ENCODE measurements at places on chromosomes 1 and 21. TPM values are rescaled to one million over a fixed set of nuclear protein-coding genes. Genes with fewer than 3 reads are reported as not detected.
A peak's percentile ranks its signal among the peaks of the same experiment; 100 is the strongest.

GRCh38 chr1:119840745-119841144 lies 29.5 kb upstream of the REG4 start:
- no peak for DNase-seq

- no peak for DNase-seq
Measured at GRCh38 chr1:98030483-98030882, 109.6 kb upstream of the DPYD start.

GRCh38 chr1:204373911-204374310 lies 14.2 kb upstream of the PLEKHA6 start:
- DNase-seq, result no peak

Gene CYP4X1
- 3.1 TPM for polyA plus RNA-seq

Gene SPAG17
- 2.0 TPM for polyA plus RNA-seq

DNA sequence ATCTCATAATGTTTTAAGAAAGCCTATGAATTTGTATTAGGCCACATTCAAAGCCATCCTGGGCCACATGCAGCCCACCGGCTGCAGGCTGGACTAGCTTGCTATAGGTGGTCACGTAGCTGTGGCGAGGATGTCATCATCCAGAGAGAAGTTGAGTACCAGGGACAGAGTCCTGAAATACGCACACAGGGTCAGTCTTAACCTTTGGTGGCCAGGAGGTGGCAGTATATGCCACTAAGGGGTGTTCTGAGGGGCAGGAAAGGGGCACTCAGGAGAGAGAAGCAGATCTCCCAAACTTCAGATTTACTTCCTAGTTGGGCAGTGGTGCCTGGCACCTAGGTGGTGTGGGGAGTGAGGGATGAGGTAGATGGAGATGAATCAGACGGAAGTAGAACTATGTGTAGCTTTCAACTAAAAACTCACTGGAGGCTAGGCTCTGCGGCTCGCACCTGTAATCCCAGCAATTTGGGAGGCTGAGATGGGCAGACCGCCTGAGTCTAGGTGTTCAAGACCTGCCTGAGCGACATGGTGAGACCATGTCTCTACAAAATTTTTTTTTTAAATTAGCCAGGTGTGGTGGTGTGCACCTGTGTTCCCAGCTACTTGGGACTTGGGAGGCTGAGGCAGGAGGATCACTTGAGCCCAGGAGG lies 16.3 kb upstream of the CDK18 start:
- peak; percentile 69 for DNase-seq

GRCh38 chr1:239228451-239228850 lies 157.9 kb upstream of the CHRM3 start:
- no peak for DNase-seq

Gene AK2
- 129 TPM for polyA plus RNA-seq

- DNase-seq, result no peak
Measured at GRCh38 chr1:176799327-176799726, 336.4 kb downstream of the PAPPA2 start.

Gene EPS8L3
- polyA plus RNA-seq, result not detected

Gene RIPK4
- polyA plus RNA-seq, result 0.16 TPM

DNA sequence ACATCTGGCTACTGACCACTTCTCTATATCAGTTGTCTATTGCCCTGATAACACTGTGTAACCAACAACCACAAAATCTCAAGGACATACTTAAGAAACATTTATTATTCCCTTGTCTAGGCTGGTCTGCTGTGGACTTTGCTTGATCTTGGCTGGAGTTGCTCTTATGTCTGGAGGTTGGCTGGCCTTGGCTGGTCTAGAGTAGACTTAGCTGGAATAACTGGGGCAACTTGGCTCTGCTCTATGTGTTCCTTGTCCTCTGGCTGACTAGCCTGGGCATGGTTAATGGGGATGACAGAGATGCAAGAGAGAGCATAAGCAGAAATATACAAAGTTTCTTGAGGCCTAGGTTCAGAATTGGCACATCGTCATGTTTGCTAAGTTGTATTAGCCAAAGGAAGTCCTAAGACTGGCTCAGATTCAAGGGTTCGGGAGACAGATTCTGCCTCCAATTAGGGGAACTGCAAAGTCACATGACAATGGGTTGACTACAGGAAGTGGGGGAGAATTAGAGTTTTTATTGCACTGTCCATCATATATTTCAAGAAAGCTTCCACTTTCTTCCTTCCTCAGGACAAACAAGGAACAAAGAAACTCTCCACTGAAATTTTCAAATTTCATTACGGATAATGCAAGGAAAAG lies 61.4 kb upstream of the HMCN1 start:
- peak; percentile 72 for DNase-seq

- DNase-seq, result no peak
Measured at GRCh38 chr1:5598824-5599395, 393.3 kb downstream of the NPHP4 start.

- no peak for DNase-seq
Measured at GRCh38 chr1:117335376-117336086, 31.7 kb upstream of the MAN1A2 start.

Gene LRRIQ3
- 0.68 TPM for polyA plus RNA-seq

GRCh38 chr21:45818904-45819285 lies 162.7 kb upstream of the COL6A1 start:
- peak; percentile 36 for DNase-seq

DNA sequence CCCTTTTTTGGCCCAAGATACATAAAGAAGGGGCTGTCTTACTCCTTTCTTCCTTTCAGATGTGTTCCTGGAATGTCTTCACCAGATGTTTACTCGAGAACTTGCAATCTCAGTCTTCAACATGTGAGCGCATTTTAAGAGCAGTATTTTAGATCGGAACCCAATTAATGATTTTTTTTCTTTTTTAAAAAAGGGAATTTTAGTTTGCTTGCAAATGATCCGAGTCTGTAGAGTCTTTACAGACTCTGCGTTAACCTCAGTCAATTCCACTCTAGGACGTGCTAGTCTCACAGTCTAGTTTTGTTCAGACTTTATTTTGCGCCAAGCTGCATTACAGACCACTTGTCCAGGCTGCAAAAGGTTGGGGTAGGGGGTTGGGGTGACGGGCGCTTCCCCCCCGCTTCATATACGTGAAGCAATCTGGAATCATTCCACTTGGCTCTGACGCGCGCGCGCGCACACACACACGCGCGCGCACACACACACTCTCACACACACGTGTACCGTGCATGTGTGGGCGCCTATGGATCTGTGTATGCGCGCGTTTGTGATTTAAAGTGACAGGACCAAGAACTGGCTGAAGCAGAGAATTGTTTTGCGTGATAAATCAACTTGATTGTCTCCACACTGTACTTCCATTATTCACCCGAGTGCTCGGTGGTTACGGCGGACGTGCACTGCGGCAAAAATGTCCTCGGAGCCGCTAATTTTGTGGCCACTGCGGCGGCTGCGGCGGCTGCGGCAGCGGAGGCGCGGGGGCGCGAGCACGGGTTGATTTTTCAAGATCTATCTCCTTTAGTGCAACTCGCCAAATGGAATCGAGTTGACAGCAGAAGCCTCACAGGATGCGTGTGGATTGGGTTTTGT lies 25.6 kb upstream of the NFIA start:
- DNase-seq, result peak; percentile 95

DNA sequence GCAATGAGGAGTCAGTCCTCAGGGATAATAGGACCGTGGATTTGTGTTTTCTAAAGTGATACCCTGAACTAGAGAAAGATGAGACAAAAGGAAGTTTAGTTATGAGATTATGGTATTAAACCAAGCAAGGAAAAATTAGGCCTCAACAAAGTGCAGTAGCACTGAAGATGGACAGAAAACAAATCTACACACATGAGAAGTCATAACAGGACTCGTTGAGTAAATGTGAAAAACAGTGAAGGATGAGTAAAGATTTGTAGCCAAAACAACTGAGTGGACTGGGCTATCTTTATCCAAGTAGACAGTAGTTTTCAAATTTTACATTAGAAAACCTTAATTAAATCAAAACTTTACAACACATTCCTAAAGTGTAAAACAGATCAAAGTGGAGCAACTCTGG lies 15.0 kb downstream of the EPRS1 start:
- DNase-seq, result no peak

Gene SOAT1
- polyA plus RNA-seq, result 10.1 TPM

Gene SPATA6
- polyA plus RNA-seq, result 9.0 TPM

DNA sequence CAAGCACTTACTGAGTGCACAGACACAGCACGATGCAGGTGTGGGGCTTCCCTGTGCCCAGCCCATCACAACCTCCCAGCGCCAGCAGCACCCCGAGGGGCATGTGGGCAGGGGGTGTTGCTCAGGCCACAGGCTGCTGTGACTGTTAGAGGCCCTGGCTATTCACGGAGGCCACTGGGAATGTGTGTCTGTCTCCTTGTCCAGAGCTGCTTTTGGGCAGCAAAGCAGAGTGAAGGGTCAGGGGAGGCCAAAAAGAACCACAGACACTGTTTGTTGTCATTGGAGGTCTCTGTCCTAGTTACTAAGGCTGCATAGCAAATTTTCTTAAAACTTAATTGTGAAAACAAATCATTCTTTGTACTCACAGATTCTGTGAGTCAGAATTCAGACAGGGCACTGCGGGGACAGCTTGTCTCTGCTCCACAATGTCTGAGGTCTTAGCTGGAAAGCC lies 49.6 kb downstream of the TNFRSF8 start:
- DNase-seq, result no peak

- DNase-seq, result no peak
Measured at GRCh38 chr1:51719146-51719545, 102.3 kb downstream of the OSBPL9 start.

- DNase-seq, result no peak
Measured at GRCh38 chr1:50615036-50615750, 191.9 kb upstream of the DMRTA2 start.

Gene PTGER3
- 0.19 TPM for polyA plus RNA-seq

Gene DNAI4
- 2.7 TPM for polyA plus RNA-seq

Gene MX2
- 1.9 TPM for polyA plus RNA-seq

DNA sequence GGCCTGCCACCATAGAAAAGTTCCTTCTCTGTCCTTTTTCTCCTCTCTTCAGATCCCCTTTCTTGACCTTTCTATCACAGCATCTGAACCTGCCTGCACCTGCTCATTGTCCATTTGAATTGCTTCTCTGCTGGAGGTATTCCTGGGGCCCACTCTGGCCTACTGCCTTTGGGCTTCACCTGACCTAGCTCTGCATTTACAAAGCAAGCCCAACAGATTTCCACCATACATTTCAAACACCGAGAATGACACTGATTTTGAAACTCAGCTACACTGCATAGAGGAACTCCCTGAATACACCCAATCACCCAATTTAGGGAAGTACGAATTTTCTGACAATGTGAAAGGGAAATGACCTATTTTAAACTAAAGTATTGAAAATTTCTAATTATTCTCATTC lies 284.5 kb upstream of the USP25 start:
- DNase-seq, result peak; percentile 55

GRCh38 chr1:46369542-46370213 lies 24.4 kb upstream of the FAAH start:
- no peak for DNase-seq

Gene PBX1
- 55.9 TPM for polyA plus RNA-seq

DNA sequence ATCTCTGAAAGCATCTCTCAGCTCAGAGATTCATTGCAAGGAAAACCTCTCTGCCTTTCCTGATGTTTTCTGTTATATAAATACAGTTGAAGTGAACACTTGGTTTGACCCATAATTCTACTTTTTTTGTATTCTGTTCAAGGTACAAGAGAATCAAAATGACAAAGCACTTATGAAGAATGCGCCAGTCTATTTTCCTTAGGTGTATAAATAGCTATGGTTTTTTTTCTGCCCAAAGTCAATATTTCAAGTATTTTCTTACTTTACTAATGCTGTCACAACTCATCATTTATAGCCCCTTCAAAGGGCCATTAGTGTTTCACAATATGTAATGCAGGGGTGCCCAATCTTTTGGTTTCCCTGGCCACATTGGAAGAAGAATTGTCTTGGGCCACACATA lies 142.5 kb upstream of the C1orf105 start:
- DNase-seq, result no peak

GRCh38 chr1:113868387-113869083 lies 3.0 kb downstream of the PTPN22 start:
- no peak for DNase-seq

DNA sequence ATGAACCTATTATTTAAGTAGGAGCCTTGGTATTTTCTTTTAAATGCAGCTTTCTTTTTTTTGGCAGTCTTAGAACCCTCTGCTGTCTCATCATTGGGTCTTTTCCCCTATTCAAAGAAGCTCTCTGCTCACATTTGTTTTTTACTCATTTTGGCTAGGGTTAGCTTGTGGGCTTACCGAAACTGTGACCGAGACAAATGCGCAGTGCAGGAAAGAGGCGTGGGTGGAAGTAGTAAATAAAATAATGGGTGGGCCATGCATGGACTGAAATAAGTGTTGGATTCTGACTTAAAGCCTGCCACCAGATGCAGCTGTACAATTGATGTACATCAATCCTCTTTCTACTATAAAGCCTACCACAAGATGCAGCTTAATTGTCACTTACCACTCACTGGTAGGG lies 14.7 kb downstream of the XPR1 start:
- no peak for DNase-seq
